ENCODE measurements at places on chromosomes 16 and 17.

GRCh38 chr17:43880420-43880991 is 26.8 kb downstream of the MPP2 start:
- DNase-seq = peak; percentile 49

DNA sequence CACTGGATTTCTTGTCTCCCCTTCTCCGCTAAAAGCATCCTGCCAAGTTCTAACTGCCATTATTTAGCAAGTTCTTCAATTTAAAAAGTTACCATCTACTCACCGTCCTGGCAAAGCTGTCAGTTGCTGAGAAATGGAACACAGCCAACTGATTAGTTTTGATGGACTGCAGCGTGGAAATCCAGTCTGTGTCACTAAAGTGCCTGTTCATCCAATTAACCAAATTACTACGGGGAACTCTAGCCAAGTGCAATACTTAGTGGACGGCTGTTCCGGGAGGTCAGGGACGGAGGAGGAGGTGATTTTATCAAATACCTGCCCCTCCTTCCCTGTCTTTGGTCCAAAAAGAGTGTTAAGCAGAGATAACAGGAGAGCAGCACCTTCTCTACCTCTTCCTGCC is 260.7 kb downstream of the MAF start:
- no peak for DNase-seq

GRCh38 chr16:2420035-2420434 is 9.2 kb upstream of the CCNF start:
- no peak for DNase-seq

DNA sequence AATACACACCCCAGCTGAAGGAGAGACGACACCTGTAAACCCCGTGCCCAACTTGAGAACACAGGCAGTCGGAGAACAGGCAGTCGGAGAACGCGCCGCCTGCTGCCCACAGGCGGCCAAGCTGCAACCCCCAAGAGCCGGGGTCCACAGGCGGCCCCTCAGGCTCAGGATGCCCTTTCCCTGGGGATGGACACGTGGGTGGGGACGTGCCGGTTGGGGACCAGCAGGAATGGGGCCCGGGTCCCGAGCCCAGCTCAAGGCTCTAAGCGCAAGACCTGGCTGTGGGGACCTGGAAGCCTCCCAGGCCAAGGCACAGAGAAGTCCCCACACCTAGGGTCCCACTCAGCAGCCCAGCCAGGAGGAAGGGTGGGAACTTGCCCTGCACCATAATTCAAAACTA is 79.5 kb upstream of the GNG13 start:
- DNase-seq = no peak

GRCh38 chr16:50781043-50781442 is 39.2 kb downstream of the CYLD start:
- DNase-seq = no peak

GRCh38 chr17:28737770-28738679 is 5.8 kb upstream of the TRAF4 start:
- no peak for DNase-seq

DNA sequence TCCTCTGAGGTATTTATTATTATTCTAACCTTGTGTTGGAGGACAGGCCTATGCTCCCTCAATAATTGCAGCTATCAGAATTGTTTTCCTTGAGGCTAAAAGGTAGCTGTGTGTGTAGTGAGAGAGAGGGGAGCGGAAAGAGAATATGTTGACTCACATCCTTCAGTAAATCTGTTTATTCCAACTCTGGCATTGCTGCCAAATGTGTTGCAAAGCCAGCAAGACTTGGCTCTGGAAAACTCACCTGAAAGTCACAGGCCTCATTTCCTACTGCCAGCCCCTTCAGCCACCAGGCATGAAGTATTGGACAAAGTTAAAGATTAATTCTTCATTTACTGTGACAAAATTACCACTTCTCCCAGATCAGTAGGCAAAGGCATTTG is 9.6 kb downstream of the CA10 start:
- DNase-seq = no peak

GRCh38 chr16:21169249-21169981 is 10.9 kb downstream of the LDAF1 start:
- no peak for DNase-seq

GRCh38 chr17:67244431-67245072 is 444 bp downstream of the HELZ start:
- no peak for DNase-seq

DNA sequence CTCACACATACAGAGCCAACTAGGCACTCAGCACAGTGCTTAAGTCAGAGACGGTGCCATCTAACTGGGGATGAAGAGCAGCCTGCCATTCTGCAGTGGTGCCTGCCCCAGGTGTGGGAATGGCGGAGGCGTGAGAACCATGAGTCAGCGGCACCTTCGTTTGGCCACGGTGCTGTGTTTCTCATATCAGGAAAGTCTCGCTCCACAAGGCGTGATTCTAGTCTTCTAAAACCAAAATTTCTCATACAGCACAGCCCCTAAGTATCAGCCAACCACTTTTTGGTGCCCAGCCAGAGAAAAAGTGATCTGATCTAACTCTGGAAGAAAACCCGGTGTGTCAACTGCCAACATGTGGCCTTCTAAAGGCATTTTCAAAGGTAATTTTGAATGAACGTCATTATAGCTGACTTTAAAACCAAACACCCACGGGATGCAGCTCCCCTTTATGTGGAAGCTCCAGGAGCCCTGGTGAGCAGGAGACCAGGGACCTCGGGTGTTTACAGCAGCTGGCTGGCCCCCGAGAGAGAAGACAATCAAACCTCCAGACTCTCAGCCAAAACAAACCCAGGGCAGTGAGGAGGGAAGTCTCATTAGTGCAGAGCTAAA is 54.6 kb downstream of the ABCC12 start:
- no peak for DNase-seq

DNA sequence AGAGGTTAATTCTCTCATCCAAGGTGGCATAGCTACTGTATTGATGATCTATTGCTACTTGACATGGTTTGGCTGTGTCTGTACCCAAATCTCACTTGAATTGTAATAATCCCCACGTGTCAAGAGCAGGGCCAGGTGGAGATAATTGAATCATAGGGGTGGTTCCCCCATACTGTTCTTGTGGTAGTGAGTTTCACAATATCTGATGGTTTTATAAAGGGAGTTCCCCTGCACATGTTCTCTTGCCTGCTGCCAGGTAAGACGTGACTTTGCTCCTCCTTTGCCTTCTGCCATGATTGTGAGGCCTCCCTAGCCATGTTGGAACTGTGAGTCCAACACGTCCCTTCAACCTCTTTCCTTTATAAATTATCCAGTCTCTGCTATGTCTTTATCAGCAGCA is 22.9 kb upstream of the CPPED1 start:
- DNase-seq = no peak

- no peak for DNase-seq
Measured at GRCh38 chr17:9036336-9036735, 15.0 kb downstream of the NTN1 start.

DNA sequence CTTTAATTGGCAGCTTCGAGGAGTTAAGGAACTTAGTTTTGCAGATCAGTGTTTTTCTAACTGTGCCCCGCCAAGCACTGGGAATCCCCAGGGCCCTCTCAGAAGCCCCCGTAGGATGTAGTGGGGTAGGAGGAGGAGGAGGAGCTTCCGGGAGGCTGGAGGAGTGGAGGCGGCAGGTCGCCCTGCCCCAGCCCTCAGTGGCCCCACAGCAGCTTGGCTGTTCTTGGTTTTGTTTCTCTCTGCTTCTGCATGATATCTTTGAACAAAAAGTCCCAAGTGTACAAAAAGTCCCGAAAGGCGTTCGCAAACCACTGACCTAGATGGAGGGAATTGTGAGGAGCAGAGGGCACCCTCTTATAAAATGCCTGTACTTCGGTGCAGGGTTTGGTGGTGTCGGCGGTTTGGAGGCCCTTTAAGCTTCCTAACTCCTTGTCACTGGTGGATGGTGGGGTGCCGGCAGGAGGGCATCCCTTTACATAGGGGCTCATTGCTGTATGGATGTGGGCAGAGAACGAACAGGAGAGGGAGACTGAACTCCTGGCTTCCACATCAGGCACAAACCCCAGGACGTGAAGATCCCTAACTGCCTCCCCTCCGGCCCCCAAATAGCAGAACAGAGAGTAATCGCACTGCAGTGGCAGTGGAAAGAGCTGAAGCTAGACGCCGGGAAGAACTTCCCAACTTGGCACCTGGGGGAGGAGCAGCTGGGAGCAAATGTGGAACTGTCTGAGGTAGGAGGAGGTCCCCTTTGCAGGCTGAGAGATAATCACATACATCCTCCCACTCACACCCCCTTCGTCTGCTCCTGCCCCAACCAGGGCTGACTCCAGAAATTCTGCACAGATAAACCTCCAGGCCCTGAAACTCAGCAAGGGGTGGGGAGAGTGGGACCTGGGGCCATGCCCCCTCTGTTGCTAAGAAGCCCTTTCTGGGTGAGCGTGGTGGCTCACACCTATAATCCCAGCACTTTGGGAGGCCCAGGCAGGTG is 20.1 kb downstream of the EPOP start:
- DNase-seq = no peak

GRCh38 chr16:68377667-68378393 is 67.0 kb downstream of the PRMT7 start:
- DNase-seq = no peak

GRCh38 chr16:55454861-55455260 is 24.1 kb upstream of the MMP2 start:
- DNase-seq = no peak

DNA sequence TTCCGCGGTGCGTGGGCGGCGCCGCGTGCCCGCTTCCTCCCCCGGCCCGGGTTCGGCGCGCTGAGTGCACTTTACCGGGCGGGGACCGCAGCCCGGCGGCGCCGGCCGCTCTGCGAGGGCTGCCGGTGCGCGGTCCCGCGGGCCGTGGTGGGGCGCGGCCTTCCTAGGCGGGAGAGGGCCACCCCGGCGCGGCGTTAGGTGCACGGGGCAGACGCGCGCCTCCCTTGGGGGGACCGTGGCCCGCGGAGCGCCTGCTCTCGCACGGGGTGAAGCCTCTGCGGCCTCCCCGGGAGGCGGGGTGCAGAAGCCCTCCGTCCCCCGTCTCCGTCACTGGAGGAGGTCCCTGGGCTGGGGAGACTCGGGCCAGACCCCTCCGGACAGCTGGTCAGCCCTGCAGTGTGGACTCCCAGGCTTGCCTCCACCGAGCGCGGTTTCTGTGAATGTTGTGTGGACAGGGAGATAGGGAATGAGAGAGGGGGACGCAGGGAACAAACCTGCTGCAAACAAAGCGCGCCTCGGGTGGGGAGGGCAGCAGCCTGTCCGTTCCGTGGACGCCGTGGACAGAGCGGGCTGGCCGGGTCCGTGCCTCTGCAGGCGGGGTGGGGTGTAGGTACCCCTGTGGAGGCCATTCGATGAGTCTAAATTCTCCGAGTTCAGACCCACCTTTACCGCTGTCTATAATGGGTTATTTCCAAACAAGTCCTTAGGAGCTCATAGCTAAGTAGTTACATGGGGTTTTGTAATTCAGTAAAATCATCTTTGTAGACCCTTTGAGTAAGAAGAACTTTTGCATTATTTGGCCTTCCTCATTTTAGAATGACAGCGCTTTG is 721 bp downstream of the TBCD start:
- DNase-seq = no peak

DNA sequence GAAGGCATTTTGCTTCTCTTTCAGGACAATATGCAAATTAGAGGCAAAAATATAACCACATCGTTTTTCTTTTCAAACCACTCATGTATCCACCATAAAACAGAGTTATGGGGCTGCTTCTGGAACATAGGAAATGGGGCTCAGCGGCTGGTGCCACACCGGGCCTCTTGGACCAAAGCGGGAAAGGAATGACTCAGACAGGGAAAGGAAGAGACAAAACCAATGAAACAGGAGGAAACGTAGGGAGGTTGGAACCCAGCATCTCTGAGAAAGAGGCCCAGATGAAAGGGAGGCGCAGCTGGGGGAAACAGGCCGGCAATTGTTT is 28.5 kb downstream of the CUEDC1 start:
- DNase-seq = no peak

DNA sequence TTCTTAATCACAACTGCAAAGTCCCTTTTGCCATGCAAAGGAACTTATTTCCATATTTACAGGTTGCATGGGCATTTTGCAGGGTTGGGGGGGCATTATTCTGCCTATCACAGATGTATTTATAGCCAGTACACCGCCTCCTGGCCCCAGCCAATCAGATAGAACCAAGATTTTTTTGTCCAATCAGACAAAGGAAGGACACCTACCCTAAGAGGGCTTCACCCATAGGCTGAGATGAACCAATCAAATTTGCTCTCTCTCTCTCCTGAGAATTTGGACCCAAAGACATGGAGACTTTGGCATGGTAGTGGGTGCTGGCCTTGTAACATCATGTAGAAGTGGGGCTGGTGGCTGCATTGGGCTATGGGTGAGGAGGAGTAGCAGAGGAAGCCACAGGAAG is 3.9 kb upstream of the KCNG4 start:
- no peak for DNase-seq

DNA sequence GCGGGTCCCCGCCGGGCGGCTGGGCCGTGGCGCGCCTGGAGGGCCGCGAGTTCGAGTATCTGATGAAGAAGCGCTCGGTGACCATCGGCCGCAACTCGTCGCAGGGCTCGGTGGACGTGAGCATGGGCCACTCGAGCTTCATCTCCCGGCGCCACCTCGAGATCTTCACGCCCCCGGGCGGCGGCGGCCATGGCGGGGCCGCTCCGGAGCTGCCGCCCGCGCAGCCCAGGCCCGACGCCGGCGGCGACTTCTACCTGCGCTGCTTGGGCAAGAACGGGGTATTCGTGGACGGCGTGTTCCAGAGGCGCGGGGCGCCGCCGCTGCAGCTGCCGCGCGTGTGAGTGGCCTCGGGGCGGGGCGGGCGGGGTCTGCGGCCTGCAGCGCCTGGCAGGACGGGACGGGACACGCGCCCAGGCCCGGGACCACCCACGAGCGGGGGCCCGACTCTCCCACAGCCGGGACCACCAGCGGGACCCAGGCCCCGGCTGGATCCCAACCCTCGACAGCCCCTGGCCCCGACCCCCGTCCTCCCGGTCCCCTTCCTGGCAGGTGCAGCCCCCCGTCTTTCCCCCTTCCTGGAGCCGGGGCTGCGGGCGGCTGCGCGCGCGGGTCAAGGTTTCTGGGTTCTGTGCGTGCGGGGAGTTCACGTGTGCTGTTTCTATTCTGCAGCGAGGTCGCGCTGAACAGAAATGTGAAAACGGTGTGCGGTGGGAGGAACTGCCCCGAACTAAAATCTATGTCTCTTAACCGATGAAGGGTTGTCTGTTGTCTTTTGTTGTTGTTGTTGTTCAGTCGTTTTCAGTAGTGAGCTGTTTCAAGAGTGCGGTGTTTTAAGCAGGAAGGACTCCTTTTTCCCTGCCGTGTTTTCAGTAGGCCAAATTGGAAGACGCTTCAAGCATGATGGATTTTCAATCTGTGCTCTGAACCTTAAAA is 705 bp downstream of the FOXK2 start:
- no peak for DNase-seq

DNA sequence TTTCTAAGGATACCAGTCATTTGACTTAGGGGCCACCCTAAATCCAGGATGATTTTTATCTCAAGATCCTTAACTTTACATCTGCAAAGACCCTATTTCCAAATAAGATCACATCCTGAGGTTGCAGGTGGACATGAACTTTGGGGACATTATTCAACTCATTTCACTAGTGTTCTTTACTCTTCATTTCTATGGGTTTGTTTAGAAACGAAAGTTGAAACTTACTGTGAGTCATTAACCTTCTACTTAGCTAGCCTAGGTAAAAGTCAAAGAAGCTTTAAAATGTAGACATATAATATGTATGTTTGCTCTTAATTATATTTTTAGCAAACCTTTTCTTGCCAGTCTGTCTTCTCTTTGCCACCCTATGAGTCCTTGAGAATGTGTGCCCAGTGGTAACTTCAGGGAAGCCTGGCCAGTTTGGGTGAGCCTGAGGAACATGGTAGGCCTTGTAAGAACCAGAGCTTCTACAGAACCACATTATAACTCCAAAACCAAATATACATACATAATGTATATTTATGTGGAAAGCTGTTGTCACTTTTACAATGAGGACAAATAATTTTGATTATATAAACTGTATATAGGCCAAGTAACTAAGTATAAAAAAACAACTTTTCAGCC is 38.4 kb downstream of the BPTF start:
- DNase-seq = no peak

All from left cardiac atrium (tissue), 4 donors.